ENCODE measurements at places on chromosomes 5 and 9.

DNA sequence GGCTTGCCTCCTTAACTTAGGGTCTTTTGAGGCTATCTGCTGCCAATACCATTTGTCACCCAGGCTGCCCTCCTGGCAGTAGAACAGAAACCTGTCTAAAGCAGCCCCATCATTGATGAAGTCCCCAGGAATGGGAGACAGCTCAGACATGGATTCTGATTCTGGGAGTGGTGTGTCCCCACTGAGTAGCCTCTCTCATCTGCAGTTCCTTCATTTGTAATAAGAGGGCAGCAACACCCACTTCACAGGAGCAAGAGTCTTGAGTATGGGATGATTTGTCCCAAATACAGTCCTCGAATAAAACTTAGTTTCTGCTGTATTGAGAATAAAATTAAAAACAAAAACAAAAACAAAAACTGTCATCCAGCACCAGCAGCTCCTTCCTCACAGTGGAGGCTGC, 167.6 kb downstream of the ASTN2 start:
- no peak overlapping the region for H3K27ac ChIP-seq
- H3K36me3 ChIP-seq, result no peaks in the 10 kb centered on the region
- H3K27me3 ChIP-seq, result peaks cover 3% of the 10 kb centered on the region
- H3K4me3 ChIP-seq, result no peak overlapping the region
- no peak for DNase-seq

DNA sequence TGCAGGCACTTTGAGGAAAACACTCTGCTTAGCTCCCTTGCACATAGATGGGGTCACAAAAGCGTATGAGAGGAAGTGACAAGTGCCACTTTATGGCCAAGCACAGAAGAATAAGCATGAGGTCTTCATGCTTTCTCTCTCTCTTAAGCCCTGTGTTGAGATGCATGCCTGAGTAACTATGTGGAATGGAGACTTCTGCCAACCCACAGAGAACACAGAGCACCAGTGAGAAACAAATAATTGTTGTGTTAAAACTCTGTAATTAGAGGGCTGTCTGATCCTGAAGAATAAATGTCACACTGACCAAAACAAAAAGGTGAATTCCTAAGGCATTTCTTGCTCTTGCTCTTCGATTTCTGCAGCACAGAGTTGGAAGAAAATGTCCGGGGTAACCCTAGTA, 488.5 kb downstream of the CTNND2 start:
- H3K4me3 ChIP-seq, result no peak overlapping the region
- H3K36me3 ChIP-seq, result no peaks in the 10 kb centered on the region
- DNase-seq, result no peak
- no peaks in the 10 kb centered on the region for H3K4me1 ChIP-seq
- H3K27me3 ChIP-seq, result no peaks in the 10 kb centered on the region
- no peak overlapping the region for H3K27ac ChIP-seq

- no peaks in the 10 kb centered on the region for H3K4me1 ChIP-seq
- H3K27ac ChIP-seq, result no peak overlapping the region
- no peaks in the 10 kb centered on the region for H3K27me3 ChIP-seq
- no peaks in the 10 kb centered on the region for H3K36me3 ChIP-seq
- H3K4me3 ChIP-seq, result no peak overlapping the region
Measured at GRCh38 chr5:142676318-142676717, 9.6 kb downstream of the FGF1 start.

DNA sequence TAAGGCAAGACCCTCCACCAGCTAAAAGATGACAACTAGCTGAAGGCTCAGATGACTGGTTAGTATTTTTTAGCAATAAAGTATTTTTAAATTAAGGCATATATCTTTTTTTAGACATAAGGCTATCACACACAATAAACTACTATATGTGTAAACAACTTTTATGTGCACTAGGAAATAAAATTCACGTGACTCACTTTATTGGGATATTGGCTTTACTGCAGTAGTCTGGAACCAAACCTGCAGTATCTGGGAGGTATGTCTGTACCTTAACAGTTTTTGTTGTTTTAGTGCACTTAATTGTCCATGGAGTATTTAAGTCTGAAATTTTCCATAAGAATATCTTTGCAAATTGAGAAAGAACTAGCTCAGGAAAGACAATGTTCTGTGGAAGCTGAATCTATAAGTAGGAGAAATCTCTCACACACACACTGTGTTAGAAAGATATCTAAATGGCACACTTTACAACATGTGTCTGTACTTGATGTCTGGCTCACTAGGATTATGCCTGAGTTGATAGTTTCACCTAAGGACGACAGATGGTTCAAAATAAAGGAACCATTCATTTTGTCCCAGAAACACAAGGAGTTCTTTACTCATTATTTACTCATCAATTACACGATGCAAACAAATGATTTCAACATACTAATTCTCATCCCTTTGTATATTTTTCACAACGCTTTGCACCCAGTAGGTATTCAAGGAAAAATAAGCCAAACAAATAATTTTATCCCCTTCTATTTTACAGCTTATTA, 4.6 kb downstream of the RAPGEF6 start:
- H3K4me3 ChIP-seq, result no peak overlapping the region
- no peak for DNase-seq
- no peaks in the 10 kb centered on the region for H3K36me3 ChIP-seq
- H3K4me1 ChIP-seq, result peaks cover 28% of the 10 kb centered on the region
- H3K27ac ChIP-seq, result no peak overlapping the region

DNA sequence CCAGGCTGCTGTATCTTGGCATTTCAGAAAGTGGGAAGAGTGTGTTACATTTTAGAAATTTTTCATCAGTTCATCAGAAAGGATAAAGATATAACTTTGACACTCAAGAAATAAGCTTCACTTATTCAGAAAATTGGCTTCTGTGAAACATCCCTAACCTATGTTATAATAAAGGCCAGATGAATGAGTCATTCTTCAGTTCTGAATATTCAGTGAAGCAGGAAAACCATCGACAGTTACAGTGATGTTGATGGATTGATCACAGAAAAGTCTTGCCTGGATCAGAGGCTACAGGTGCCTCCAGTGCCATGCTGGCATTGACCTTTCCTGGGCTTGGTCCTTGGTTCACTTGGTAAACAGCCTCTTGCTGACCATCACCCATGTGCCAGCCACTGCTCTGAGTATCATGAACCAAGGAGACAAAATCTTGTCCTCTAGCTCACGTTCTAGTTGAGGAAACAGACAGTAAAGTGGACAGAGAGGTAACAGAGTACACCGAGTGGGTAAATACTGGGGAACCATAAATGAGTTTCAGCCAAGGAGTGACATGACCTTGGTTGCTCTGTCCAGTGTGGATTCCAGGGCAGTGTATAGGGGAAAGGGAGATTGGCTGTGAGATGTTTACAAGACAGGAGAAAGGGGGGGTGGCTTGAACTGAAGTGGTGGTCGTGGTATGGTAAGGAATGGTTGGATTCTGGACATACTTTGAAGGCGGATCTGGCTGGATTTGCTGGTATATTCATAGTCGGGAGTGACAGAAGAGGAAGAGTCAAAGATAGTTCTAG, 98.6 kb downstream of the AMBP start:
- no peak overlapping the region for H3K27ac ChIP-seq
- no peaks in the 10 kb centered on the region for H3K36me3 ChIP-seq
- no peak overlapping the region for H3K4me3 ChIP-seq
- no peaks in the 10 kb centered on the region for H3K4me1 ChIP-seq

DNA sequence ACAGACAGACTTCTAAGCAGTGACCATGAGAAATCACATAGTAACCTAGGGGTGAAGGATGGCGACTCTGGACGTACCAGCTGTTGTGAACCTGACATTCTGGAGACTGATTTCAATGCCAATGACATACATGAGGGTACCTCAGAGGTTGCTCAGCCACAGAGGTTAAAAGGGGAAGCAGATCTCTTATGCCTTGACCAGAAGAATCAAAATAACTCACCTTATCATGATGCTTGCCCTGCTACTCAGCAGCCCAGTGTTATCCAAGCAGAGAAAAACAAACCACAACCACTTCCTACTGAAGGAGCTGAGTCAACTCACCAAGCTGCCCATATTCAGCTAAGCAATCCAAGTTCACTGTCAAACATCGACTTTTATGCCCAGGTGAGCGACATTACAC, 38.0 kb upstream of the CCDC152 start:
- H3K4me1 ChIP-seq, result peaks cover 4% of the 10 kb centered on the region
- H3K27me3 ChIP-seq, result no peaks in the 10 kb centered on the region
- no peak for DNase-seq
- H3K27ac ChIP-seq, result no peak overlapping the region
- H3K36me3 ChIP-seq, result no peaks in the 10 kb centered on the region

DNA sequence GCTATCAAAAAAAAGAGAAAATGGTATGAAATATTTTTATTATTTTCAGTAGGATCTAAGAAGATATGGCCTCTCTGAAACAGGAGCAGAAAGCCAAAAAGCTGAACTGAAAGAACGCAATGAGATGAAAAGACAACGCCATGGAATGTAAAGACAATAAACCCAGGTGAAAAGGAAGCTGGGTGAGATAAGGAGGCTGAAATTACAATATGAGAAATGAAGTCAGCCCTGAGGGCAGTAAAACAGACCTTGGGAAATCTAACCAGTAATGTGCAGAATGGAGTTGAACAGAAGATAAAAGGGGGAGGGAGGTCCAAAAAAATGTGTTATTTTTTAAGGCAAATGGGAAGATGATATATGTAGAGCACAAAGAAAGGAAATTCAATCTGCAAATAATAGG, 265.3 kb downstream of the ENC1 start:
- H3K27ac ChIP-seq, result no peak overlapping the region
- no peak for DNase-seq
- peaks cover 4% of the 10 kb centered on the region for H3K4me1 ChIP-seq
- no peaks in the 10 kb centered on the region for H3K36me3 ChIP-seq
- H3K27me3 ChIP-seq, result no peaks in the 10 kb centered on the region

- H3K4me3 ChIP-seq, result no peak overlapping the region
- DNase-seq, result no peak
- no peaks in the 10 kb centered on the region for H3K4me1 ChIP-seq
- no peaks in the 10 kb centered on the region for H3K27me3 ChIP-seq
- no peak overlapping the region for H3K27ac ChIP-seq
Measured at GRCh38 chr5:34455098-34455497, 201.0 kb upstream of the RAI14 start.

DNA sequence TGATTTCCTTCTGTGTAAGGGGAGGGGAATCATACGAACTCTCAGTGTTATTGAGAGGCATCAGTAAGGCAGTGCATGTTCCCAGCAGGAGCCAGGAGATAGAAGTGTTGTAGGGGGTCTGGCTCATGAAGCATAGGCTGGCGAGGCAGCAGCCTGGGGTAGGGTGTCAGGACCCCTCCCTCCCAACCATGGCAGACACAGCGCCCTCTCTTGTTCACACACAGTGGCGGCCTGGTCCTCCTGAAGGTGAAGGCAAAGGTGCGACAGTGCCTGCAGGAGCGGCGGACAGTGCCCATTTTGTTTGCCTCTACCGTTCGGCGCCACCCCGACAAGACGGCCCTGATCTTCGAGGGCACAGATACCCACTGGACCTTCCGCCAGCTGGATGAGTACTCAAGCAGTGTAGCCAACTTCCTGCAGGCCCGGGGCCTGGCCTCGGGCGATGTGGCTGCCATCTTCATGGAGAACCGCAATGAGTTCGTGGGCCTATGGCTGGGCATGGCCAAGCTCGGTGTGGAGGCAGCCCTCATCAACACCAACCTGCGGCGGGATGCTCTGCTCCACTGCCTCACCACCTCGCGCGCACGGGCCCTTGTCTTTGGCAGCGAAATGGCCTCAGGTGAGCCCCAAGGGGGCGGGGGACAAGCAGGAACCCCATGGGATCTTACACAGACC, 4.7 kb downstream of the SLC27A4 start:
- H3K27me3 ChIP-seq, result no peaks in the 10 kb centered on the region
- peaks cover 4% of the 10 kb centered on the region for H3K4me1 ChIP-seq
- H3K27ac ChIP-seq, result no peak overlapping the region
- no peak for DNase-seq
- peaks cover 70% of the 10 kb centered on the region for H3K36me3 ChIP-seq

- no peaks in the 10 kb centered on the region for H3K36me3 ChIP-seq
- no peaks in the 10 kb centered on the region for H3K27me3 ChIP-seq
- H3K27ac ChIP-seq, result no peak overlapping the region
Measured at GRCh38 chr5:40226906-40227305, 452.8 kb upstream of the PTGER4 start.
